Fibroblast of skin of scalp (primary cell): ENCODE measurements at places on chromosomes 1 and 21.

DNA sequence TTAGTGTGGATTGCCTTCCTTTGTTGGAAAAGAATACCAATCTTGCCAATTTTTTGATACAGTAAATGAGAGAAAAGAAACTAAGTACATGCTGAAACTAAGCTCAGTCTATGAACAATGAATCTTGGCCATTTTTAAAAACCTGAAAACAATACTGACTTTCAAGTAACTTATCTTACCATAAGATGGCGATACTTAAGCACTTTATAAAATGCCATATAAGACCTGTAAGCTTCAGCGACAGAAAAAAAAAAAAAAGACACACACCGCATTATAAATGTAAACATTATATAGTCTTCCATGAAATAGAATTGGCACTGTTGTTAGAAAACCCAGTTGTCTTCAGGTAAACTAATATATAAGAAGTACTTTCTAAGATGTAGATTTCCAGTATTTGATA is 3.0 kb downstream of the OLFM3 start:
- no peak for DNase-seq

DNA sequence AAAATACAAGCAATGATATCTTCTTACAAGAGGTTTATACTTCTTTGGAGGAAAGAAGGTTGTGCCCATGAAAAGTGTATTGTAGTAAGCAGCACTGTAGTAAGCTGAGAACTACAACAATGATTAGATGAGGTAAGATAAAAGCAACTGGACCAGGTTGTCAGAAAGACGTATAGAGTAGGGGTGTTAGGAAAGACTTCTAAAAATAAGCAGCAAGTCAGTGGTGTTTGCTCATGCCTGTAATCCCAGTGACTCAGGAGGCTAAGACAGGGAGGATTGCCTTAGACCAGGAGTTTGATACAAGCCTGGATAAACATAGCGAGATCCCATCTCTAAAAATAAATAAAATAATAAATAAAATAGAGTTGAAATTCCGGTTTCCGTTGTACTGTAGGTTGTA is 4.3 kb upstream of the OR10X1 start:
- DNase-seq, result no peak

DNA sequence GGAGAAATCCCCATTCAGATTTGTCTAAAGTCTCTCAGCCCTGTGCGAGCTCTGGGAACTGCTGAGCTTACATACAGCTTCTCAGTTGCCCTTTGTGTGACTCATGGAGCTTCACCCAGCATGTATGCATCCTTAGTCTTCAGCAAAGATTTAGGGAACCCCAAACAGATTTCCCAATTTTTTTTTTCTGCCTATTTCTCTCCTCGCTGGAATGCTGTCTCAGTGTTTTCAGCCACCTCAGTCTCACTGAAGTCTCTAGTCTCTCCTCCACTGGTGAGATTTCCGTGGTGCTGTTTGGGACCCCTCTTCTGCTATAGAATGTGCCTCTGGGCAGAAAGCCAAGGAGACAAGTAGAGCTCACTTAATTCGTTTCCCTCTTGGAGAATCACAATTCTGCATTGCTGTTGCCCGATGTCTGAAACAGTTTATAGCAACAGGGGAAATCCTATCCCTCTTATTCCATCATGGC is 28.1 kb upstream of the TXLNA start:
- peak; percentile 79 for DNase-seq

DNA sequence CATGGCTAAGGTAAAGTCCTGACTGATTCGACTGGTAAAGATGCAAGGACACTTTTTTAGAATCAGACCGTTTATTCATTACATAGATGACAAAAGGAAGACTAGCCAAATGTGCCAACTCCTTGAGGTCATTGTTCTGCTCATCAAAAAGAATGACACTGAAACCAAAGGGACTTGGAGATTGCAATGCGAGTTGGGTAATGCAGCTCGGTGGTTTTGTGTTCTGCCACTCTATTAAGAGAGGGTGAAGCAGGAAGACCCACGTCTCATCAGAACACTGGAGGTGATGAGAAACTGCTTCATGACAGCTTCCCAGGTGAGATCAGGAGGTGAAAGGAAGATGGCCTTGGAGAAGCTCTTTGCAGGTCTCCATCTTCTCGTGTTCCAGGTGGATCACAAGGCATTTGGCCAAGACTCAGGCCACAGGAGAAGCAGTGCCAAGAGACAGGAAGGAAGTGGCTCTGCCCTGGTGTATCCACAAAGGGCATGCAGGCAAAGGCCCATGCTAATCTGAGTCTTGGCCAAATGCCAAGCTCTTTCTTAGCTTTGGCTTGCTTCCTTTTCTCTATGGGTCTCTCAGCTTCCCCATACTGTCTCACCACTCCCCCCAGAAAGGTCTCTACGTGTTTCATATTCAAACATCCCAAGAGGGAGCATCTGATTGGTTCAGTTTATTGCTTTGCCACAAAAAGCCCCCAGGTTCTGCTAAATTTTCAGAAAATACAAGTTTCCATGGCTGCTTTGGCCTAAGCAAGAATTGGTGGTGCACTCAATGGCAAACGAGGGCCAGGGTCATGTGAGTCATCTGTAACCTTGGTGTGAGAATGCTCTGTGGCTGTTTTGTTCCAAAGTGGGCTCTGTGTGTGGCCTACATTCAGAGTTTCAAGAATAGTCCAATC is 5.7 kb upstream of the CCT8 start:
- DNase-seq, result no peak

- no peak for DNase-seq
Observed at GRCh38 chr1:99675292-99675691, 29.4 kb downstream of the PALMD start.

- no peak for DNase-seq
Observed at GRCh38 chr1:204380293-204380831, 20.6 kb upstream of the PLEKHA6 start.

DNA sequence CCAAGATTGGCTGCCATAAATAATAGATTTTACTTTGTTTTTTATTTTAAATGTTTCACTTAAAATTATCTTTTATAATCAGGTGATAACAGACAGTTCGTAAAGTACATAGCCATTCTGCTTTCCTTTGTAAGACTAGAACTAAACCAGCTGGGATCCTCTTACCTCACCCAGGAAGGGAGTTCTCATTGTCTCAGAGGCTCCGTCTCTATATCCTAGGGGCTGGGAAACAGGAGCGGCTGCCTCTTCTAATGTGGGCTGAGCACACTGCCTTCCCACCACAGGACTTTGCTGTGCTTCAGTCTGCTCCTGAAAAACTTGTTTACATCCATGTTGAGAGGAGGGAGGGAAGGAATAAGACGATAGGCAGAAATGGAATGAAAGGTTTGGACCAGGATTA is 45.6 kb upstream of the PGD start:
- DNase-seq, result no peak

GRCh38 chr1:63759778-63760177 is 14.0 kb upstream of the ROR1 start:
- no peak for DNase-seq

DNA sequence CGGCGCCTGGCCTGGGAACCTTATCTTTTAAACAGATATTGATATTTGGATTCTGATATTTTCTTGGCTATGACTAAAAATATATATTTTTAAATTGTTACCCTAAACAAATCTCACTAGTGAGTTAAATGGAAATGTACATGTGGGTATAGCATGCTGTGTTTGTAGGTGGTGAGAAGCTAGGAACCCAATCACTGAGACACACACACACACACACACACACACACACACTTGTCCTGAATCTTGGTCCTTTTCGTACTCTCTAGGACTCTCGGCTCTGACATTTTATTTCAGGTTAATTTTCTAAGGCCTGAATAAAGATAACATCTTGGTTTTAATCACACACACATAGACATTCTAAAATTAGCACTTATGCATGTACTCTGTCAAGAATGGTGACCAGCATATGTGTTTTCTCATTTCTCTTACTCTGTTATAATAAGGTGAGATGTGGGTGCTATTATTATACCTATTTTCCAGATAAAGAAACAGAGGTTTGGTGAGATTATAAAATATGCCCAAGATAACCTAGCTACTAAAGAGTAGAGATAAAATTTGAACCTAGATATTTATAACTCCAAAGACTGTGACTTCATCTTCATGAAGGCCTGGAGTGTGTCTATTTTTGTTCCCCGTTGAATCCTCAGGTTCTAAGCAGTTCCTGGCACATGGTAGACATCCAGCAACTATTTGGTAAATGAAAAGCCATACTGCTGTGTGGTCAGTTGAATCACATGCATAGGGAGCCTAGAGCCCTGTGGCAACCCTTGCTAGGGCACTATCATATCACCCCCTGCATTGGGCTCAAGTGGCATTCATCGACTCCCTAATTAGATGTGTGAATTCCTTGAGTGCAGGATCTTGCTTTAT is 85.0 kb upstream of the RAB3GAP2 start:
- DNase-seq, result no peak

GRCh38 chr1:29133861-29134694 is 10.4 kb upstream of the TMEM200B start:
- no peak for DNase-seq

DNA sequence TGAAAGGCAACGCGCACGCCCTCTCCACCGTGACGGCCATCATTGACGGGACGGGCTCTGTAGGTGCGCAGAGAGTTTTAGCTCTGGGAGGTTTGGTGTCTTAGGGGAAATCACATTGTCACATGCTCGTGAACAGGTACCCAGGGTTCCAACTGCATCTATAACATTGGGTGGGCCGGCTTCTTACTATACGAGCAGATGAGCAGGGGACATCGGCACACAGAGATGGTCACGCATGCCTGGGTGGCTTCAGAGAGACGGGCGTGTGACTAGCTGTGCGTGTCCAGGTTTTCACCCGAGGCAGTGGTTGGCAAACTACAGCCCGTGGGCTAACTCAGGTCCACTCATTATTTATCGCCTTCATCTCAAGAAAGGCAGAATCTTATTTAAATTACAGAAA is 54.7 kb downstream of the SLC37A1 start:
- DNase-seq, result no peak

DNA sequence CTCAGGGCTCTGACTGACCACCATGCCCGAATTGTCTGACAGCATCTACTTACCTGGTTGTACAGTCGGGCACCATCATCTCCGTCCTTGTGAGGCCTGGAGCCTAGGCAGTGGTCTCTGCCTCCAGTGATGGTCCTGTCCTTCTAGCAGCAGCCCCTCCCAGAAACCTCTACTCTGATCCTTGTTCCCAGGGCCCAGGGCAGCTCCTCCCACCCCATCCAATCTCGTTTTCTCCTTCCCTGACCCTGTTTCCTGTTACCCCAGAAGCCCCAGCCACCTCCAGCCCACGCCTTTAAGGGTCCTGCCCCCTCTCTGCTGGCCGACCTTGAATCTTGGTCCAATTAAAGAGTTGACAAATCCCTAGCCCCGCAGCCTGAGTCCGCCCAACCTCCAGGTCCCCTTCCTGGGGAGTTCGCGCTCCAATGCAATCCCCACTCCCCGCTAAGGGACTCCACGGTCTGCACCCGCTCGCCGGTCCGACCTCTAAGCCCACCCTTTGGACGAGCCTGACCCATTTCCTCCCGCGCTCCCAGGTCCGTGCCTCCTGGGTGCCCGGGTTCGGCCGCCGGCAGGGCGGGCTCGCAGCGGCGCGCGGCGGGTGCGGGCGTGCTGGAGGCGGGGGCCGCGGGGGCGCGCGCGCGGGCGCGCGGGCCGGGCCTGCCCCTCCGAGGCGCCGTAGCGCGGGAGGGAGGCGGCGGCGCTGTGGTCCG is at the start of gene B4GALT2:
Gene B4GALT2 (plus strand): TSS at position 660 of the 710 bp plus-strand sequence. CDS start 1,951 bp downstream, outside the sequence.
- peak; percentile 53 for DNase-seq

- no peak for DNase-seq
Observed at GRCh38 chr1:34926156-34926555, 3.3 kb downstream of the DLGAP3 start.

GRCh38 chr1:170929835-170930554 is 5.3 kb upstream of the MROH9 start:
- peak; percentile 84 for DNase-seq

DNA sequence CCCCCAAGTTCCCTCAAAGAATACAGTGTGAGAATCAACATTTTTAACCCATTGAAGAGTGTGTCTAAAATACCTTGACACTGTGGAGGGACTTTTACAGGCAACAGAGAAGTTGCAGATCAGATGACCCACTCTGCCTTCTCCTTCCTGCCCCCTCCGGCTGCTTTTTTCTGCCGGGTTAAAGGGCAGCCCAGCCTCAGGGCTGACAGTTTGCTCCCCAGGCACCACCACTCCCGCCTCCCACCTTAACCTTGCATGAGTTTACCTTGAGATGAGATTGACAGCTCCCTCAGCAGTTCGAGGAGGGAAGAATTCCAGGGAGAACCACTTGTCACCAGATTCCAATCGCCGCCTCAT is 3.2 kb downstream of the MTHFR start:
- no peak for DNase-seq

- DNase-seq, result no peak
Observed at GRCh38 chr1:207866471-207867135, 44.3 kb downstream of the CD34 start.

GRCh38 chr21:38709876-38710275 is 95.9 kb upstream of the ETS2 start:
- DNase-seq, result no peak

DNA sequence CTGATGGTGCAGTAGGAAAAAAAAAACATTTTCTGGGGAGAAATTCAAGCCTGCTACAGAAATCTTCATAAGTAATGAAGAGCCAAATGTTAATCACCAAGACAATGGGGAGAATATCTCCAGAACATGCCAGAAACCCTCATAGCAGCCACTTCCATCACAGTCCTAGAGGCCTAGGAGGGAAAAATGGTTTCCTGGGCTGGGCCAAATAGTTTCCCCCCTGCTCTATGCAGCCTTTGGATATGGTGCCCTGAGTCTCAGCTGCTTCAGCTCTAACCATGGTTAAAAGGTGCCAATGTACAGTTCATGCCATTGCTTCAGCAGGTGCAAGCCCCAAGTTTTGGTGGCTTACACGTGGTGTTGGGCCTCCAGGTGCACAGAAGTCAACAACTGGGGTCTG is 113.1 kb downstream of the ZNF648 start:
- DNase-seq, result no peak

- DNase-seq, result no peak
Observed at GRCh38 chr1:99986656-99987225, 16.9 kb downstream of the SLC35A3 start.

GRCh38 chr1:167090314-167090942 is at the start of gene GPA33:
GPA33 (minus strand) TSS chr1:167090377; CDS start chr1:167090287, 90 bp downstream.
- no peak for DNase-seq

DNA sequence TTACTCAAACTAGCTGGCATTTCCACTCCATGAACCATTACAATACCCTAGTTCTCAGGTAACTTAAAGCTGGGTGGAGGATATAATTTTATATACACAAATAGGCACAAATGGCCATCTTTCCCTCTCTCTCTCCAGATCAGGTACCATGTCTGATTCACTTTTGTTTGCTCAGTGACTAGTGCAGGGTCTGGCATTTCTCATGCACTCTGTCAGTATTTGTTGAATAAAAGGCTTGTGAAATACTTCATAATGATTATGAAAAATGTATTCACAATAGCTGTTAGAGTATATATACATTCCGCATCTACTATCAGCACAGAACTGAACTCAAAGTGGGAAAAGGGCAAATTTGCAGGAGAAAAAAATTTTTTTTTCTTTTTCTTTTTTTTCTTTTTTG is 510.2 kb upstream of the USP24 start:
- peak; percentile 64 for DNase-seq
